Muscle of leg (tissue), 16 donors: ENCODE measurements at places on chromosomes 4 and X. TPM values are rescaled to one million over a fixed set of nuclear protein-coding genes. Genes with fewer than 3 reads are reported as not detected.

- peaks cover 2% of the 10 kb centered on the region for H3K4me1 ChIP-seq
- no peak overlapping the region for H3K4me3 ChIP-seq
- no peaks in the 10 kb centered on the region for H3K27me3 ChIP-seq
- H3K36me3 ChIP-seq = no peaks in the 10 kb centered on the region
- H3K27ac ChIP-seq = no peak overlapping the region
Observed at GRCh38 chr4:144507311-144508101, 138.4 kb upstream of the HHIP start.

GRCh38 chrX:2767631-2768455 lies 16.0 kb downstream of the XG start:
- H3K4me1 ChIP-seq = peaks cover 3% of the 10 kb centered on the region
- no peaks in the 10 kb centered on the region for H3K36me3 ChIP-seq
- DNase-seq = no peak

DNA sequence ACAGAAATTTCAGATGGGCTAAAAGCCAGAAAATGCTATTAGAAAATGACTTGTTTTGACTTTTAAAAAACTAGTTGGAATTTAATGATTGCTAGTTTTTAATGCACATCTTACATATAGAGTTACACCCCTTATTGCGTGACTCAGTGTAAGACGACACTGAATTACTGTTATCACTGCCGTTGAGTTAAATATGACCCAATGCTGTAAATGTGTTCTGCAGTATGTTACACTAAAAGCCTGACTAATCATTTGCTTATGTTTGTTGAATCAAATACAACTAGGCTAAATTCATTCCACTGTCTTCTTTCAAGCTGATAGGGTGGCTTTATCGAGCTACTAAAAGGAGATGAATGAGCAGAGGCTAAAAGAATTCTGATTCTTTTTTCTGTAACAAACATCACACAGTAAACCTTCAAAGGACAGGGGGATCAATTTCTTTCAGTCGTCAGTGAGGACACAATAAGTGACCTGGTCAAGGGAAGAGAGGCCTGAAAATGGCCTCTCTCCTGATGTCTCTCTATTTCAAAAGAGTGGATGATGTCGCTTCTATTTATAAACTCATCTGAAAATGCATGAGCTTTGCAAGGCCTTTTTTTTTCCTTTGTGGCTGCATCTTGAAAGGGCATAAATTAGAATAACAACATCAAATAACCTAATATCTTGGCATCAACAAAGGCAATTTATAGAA lies 142.2 kb upstream of the KCNIP4 start:
- H3K27ac ChIP-seq = no peak overlapping the region
- no peaks in the 10 kb centered on the region for H3K4me1 ChIP-seq
- no peaks in the 10 kb centered on the region for H3K27me3 ChIP-seq
- peak; percentile 5 for DNase-seq

- peak overlapping the region; percentile 16 for H3K4me3 ChIP-seq
- DNase-seq = no peak
- peak overlapping the region; percentile 2 for H3K27ac ChIP-seq
- H3K36me3 ChIP-seq = no peaks in the 10 kb centered on the region
- H3K4me1 ChIP-seq = no peaks in the 10 kb centered on the region
Observed at GRCh38 chr4:40197879-40198689, 1.3 kb downstream of the RHOH start.

- no peaks in the 10 kb centered on the region for H3K36me3 ChIP-seq
- DNase-seq = peak; percentile 86
- H3K27ac ChIP-seq = peak within 1 kb of the TSS; percentile 69
- H3K27me3 ChIP-seq = peaks cover 27% of the 10 kb centered on the region
- peak within 1 kb of the TSS; percentile 54 for H3K4me3 ChIP-seq
Observed at GRCh38 chrX:136147315-136147901, at the start of gene FHL1. Gene FHL1, plus strand, starts transcription at chrX:136147533.

GRCh38 chrX:40273356-40274050 lies 175.7 kb upstream of the BCOR start:
- no peak overlapping the region for H3K4me3 ChIP-seq
- H3K27ac ChIP-seq = no peak overlapping the region
- no peaks in the 10 kb centered on the region for H3K36me3 ChIP-seq
- peaks cover 14% of the 10 kb centered on the region for H3K27me3 ChIP-seq
- DNase-seq = peak; percentile 78
- no peaks in the 10 kb centered on the region for H3K4me1 ChIP-seq

DNA sequence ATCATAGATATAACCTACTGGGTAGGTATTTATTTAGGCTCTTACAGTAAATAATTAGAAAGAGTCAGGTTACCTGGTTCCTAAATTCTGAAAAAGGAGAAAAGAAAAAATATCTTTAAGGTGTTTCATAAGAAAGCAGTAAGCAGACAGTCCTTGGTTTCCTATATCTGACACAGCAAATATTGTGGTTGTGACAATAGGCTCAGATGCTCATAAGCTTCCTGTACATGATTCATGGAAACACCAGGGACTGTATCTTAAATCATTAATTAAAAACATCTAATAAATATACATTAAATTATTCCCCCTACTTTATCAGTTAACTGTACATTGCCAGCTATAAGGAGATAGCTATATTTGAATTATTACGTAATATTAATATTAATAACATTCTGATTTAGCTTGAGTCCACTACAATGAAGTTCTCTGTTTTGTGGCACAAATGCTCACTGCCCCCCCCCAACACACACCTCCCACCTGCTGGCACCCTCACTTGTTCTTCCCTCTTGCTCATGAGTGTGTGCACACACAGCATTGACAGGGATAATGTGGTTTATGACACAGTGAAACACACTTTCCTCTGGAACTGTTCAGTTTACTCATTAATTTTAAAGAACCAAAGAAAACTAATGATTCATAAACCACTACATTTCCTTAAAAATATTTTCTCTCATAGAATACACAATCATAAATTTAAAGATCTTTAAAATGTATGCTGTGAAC lies 187.4 kb downstream of the NR3C2 start:
- H3K4me3 ChIP-seq = no peak overlapping the region
- no peaks in the 10 kb centered on the region for H3K4me1 ChIP-seq
- no peak for DNase-seq
- no peaks in the 10 kb centered on the region for H3K27me3 ChIP-seq
- H3K27ac ChIP-seq = no peak overlapping the region

DNA sequence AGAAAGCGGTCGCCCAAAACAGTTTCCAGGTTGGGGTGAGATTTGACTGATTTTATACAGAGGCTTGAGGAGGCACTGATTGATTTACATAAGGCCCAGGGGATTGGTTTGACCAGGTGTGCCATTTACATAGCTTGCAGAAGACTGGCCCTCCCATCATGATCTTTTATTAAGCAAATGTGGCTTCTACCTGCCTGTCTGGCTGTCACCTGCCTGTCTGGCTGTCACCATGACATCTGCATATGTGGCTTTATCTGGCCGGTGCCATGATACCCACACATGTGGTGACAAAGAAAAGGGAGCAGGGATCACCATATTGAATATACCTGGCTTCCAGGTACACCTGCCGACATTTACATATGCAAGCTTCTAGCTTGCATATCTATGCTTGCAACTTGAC lies 17.0 kb upstream of the CDS1 start:
- no peak for DNase-seq
- H3K4me3 ChIP-seq = no peak overlapping the region
- no peaks in the 10 kb centered on the region for H3K27me3 ChIP-seq
- peaks cover 3% of the 10 kb centered on the region for H3K4me1 ChIP-seq
- H3K36me3 ChIP-seq = no peaks in the 10 kb centered on the region
- H3K27ac ChIP-seq = no peak overlapping the region

DNA sequence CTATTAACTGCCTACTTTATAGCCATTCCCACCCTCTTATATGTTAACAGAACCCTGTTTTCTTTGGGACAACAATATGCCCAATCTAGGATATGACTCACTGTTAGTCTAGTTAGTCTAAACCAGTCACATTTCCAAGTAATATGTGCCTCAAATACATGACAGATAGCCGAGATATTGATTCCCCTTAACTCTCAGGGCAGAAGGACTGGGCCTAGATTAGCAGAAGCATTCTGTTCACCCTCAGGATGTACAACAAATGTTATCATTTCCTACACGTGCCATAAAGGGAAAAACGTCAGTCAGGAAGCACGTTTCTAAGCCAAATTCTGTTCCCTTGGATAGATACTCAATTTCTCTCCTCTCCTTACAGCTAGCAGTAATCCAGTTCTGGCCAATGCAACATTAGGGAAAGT lies 114.1 kb downstream of the SLC10A7 start:
- no peaks in the 10 kb centered on the region for H3K27me3 ChIP-seq
- H3K4me1 ChIP-seq = no peaks in the 10 kb centered on the region
- H3K4me3 ChIP-seq = no peak overlapping the region
- H3K36me3 ChIP-seq = no peaks in the 10 kb centered on the region
- H3K27ac ChIP-seq = no peak overlapping the region

- H3K36me3 ChIP-seq = no peaks in the 10 kb centered on the region
- H3K27me3 ChIP-seq = no peaks in the 10 kb centered on the region
- H3K27ac ChIP-seq = no peak overlapping the region
- no peak for DNase-seq
- peaks cover 7% of the 10 kb centered on the region for H3K4me1 ChIP-seq
Observed at GRCh38 chrX:48509619-48510018, 827 bp downstream of the PORCN start.

DNA sequence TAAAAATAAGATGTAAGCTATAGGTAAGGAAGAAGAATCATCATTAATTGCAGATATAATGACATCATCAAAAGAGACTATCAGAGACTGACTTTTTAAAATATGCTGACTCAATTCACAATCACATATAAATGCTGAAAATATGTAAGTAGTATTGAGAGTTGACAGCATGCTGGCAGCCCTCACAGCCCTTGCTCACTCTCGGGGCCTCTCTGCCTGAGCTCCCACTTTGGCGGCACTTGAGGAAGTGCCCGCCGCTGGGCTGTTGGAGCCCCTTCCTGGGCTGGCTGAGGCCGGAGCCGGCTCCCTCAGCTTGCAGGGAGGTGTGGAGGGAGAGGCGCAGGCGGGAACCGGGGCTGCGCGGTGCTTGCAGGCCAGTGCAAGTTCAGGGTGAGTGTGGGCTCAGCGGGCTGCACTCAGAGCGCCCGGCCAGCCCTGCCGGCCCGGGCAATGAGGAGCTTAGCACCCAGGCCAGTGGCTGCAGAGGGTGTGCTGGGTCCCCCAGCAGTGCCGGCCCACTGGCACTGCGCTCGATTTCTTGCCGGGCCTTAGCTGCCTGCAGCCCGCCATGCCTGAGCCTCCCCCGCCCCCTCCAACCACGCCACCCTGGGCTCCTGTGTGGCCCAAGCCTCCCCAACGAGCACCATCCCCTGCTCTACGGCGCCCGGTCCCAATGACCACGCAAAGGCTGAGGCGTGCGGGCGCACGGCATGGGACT lies 68.9 kb downstream of the RAB28 start:
- H3K4me3 ChIP-seq = no peak overlapping the region
- H3K27me3 ChIP-seq = no peaks in the 10 kb centered on the region
- no peak overlapping the region for H3K27ac ChIP-seq
- H3K4me1 ChIP-seq = peaks cover 4% of the 10 kb centered on the region

DNA sequence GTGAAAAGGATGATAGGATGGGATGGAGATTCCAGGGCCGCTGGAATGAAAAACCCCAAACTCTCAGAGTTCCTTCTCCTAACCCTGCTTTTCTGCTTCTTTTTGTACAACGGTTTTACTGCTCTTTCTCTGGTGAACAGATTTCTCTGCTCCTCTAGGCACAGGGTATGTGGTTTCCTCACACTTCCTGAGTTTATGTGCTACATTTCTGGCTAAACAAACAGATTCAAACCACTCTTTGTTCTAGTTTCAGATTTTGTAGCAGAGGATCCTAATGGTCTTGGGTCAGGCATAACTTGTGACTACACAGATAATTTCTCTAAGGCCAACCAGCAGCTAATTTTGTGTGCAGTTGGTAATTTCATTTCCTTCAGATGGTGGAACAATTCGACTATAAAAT lies 52.6 kb downstream of the OSTC start:
- H3K27ac ChIP-seq = no peak overlapping the region
- no peaks in the 10 kb centered on the region for H3K27me3 ChIP-seq
- H3K36me3 ChIP-seq = no peaks in the 10 kb centered on the region
- H3K4me1 ChIP-seq = no peaks in the 10 kb centered on the region

DNA sequence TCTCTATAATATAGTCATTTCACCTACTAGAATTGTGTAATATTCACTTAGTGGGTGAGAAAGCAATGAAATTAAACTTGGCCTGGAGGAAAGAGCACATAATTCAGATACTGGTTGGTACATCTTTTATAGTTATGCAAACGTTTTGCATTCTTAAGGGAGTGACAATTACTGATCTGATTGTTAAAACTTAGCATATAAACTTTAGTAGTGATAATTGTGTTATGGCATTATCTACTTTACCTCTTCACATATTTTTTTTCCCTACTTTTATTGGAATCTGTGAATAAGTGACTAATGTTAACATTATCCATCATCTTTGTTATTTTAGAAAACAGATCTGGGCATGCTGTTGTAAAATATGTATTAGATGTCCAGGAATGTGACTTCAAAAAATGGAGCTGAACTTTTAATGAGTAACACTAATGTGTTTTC lies 217.4 kb upstream of the GIMD1 start:
- no peaks in the 10 kb centered on the region for H3K27me3 ChIP-seq
- no peak overlapping the region for H3K27ac ChIP-seq
- no peaks in the 10 kb centered on the region for H3K36me3 ChIP-seq
- H3K4me1 ChIP-seq = no peaks in the 10 kb centered on the region
- H3K4me3 ChIP-seq = no peak overlapping the region

GRCh38 chrX:18833071-18833731 lies 125.8 kb downstream of the PPEF1 start:
- peak overlapping the region; percentile 81 for H3K27ac ChIP-seq
- H3K4me1 ChIP-seq = peaks cover 5% of the 10 kb centered on the region
- no peak overlapping the region for H3K4me3 ChIP-seq
- peaks cover 3% of the 10 kb centered on the region for H3K27me3 ChIP-seq

GRCh38 chr4:71334465-71334882 lies 4.3 kb upstream of the SLC4A4 start:
- no peaks in the 10 kb centered on the region for H3K36me3 ChIP-seq
- no peak for DNase-seq
- no peak overlapping the region for H3K4me3 ChIP-seq
- H3K27me3 ChIP-seq = no peaks in the 10 kb centered on the region

DNA sequence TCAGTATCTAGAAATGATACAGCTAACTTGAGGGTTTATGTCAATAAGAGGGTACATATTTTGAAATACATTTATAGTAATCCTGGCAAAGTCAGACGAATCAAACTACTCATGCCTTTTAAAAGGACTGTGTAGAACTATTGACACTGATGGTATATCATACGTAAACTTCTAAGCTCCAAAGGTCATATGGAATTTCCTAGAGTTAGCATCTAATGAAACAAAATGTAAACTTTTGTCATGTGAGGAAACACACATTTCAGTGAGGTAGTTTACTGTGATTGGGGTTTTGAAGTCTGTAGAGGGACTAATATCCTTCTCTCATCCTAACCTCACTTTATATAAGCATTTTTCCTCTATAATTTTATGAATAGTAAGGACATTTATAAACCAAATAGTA lies 138.4 kb downstream of the SCLT1 start:
- DNase-seq = no peak
- H3K4me1 ChIP-seq = no peaks in the 10 kb centered on the region
- no peak overlapping the region for H3K4me3 ChIP-seq

Gene PLK4
- 9.2 TPM for total RNA-seq

Gene TMEM144
- total RNA-seq = 3.1 TPM

Gene CCDC110
- 1.4 TPM for total RNA-seq

Gene PCDH19
- 1.9 TPM for total RNA-seq

Gene GPC4
- 34.1 TPM for total RNA-seq

Gene GUCY1B1
- 14.4 TPM for total RNA-seq

Gene CT45A5
- total RNA-seq = 0.09 TPM
